ENCODE measurements at places on chromosomes 16 and 17. TPM values are rescaled to one million over a fixed set of nuclear protein-coding genes. Genes with fewer than 3 reads are reported as not detected.

MARCHF10 gene
- 0.25 TPM for total RNA-seq

SLFN14 gene
- total RNA-seq, result not detected

GAS2L2 gene
- total RNA-seq, result 0.16 TPM

TMIGD1 gene
- total RNA-seq, result not detected

ZNF263 gene
- total RNA-seq, result 32.7 TPM

CACNG5 gene
- not detected for total RNA-seq

PRAC1 gene
- not detected for total RNA-seq

GSG1L2 gene
- not detected for total RNA-seq

PRCD gene
- total RNA-seq, result 0.75 TPM
